Hypothalamus (tissue), 51 donors: ENCODE measurements at places on chromosomes 6 and 20.

GRCh38 chr6:39657355-39658135 is 67.7 kb downstream of the KIF6 start:
- DNase-seq: no peak

- no peak for DNase-seq
These were observed 10.5 kb downstream of the SIRPA start for GRCh38 chr20:1905693-1906092.

GRCh38 chr6:70470016-70470415 is 56.7 kb downstream of the FAM135A start:
- DNase-seq: no peak

GRCh38 chr6:132354517-132355167 is 46.6 kb downstream of the MOXD1 start:
- DNase-seq: no peak

DNA sequence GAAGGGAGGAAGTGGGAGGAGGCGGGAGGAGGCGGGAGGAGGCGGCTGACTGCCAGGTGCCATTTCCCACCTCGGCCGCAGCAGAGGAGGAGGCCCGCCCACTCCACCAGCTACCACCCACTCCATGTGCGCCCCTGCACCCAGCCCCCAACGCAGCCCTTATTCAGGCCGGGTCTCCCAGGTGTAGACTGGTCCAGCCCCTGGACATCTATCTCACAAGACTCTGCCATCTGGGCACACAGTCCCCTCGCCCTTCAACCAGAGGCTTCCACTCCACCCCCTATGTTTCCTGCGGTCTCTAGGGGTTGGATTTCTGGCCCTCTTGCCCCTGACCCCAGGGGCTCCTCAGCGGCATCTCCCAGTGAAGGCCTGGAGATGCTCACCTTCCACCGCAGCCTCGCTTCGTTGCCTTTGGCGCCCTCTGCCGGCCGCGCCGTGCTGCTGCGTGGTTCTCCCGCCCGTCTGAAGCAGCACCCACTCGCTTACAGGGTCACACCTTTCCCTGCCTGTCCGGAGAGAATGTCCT is 32.6 kb upstream of the FAM83D start:
- peak; percentile 32 for DNase-seq

- no peak for DNase-seq
These were observed 344.9 kb downstream of the CDKAL1 start for GRCh38 chr6:20879121-20879520.

DNA sequence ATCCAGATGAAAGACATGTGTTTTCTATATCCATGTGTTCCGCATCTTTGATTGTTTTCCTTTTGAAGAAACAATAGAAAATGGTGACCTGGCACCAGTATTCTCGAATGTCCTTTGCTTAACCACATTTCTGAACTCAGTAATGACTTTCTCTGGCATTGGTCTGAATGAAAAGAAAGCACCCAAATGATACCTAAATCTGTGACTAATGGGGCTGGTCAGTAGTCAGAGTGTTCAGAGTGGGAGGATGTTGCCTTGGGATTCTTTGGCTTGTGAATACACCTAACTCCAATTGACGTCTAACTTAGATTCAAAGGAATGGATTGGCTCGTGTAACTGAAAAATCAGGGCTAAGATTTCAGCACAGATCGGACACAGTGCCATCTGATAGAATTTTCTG is 27.1 kb downstream of the PARD6B start:
- no peak for DNase-seq

DNA sequence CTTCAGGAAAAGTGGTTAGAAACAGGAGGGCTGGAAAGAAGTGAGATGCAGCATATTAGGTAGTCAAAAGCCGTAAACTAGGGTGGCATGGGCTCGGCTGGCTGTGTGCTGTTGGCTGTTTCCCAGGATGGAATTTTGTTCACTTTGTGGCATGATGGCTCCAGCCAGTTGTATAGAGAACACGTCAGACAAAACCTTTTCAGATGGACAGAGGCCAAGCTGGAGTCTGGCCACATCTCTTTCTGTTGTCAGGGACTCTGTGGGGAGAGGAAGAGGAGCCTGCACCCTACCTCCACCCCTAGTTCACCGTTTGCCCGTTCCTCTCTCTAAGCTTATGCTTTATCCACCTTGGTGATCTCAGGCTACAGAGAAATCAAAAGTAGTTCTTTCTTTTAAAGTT is 22.0 kb downstream of the C6orf89 start:
- no peak for DNase-seq

- DNase-seq: no peak
These were observed 458.8 kb downstream of the TFAP2B start for GRCh38 chr6:51277474-51277873.

DNA sequence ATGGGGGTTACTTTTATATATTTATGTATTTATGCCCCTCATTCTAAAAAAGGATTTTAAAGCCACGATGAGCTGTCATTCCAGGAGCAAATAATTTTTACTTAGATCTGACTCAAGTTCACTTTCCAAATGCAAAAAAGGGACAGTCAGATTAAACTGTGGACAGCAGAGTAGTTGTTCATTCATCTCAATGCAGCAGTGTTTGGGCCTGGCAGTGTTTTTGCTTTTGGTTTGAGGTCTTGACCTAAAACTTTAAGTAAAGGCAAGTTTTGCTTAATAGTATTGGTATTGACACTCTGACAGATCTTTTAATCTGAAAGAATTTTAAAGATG is 13.9 kb downstream of the JARID2 start:
- no peak for DNase-seq

DNA sequence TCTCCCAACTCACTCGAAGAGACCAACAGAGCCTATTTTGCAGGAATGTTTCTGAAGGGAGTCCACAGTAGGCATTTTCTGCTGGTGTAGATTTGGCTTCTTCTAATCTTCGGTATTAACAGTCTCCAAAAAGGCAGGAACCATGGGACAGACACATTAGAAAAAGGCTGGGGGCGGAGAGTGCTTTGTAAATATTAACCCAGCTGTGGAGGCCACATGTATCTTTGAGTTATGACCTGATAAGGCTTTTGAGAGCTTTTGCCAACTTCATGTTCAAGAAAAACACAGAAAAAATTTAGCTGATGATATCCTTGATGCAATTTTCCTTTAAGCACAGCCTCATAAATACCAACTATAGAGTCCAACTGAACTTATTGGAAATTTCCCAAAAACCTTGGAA is 119.4 kb upstream of the TSHZ2 start:
- DNase-seq: no peak

GRCh38 chr20:6495907-6496306 is 271.6 kb upstream of the BMP2 start:
- DNase-seq: no peak

DNA sequence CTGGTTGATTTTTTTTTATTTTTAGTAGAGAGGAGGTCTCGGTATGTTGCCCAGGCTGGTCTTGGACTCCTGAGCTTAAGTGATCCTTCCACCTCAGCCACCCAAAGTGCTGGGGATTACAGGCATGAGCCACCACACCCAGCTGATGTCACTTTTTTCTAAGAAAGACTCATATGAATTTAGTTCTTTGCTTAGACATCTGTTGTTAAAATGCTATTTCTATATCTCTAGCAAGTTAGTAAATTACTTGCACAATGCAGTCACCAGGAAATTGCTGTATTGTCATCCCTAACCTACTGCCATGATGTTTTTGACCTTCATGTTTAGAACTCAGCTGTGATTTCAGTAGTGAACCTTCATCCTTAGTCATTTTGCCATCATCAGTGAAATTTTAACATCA is 5.7 kb downstream of the KDM1B start:
- no peak for DNase-seq

DNA sequence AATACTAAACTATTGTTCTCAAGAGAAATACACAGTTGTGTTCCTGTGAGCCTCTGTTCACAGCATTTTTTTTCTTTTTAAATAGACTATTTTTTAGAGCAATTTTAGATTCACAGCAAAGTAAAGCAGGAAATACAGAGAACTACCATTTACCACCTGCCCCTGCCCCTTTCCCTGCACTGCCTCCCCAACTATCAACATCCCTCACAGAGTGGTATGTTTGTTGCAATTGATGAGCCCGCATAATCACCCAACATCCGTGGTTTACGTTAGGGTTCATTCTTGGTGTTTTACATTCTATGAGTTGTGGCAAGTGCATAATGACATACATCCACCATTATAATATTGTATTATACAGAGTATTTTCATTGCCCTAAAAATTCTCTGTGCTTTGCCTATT is 71.6 kb upstream of the TNFAIP3 start:
- no peak for DNase-seq

DNA sequence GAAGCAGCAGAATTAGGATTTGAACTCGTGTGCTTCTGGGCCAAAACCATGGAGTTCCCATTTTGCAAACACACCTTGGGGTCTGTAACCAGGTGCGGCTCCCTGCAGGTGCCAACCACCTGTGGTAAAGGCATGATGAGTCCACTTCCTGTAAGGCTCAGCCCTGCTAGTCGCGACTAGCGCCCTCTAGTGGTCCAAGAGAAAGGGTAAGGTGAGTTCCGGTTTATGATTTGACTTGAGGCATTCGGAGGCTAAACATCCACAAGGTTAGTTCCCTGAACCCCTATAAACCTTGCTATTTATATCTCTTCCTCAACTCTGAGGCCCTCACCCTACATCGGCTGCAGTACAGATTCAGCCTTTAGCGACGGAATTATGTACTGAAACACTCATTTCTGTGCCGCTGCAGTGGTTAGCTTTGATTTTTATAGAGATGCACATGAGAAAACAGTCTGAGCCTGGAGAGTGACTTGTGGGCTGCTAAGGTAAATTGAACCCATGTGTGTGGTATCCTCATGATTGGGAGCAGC is 173.4 kb downstream of the PLCB1 start:
- no peak for DNase-seq

DNA sequence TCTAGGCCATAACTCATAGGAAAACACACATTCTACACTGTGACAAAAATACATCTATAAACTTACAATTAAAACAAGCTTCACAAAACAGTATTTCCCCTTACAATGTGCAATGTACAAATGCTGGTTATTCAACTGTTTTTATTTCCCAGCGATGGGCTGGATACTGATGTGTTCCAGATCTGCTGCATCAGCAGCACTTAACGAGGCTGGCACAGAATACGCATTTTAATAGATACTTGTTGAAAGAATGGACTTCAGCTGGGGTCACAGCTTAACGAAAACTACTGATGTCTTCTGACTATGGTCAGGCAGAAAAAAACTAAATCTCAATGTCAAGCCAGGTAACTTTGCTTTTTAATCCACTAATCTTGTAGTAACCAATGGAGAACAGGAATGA is 70.9 kb downstream of the B4GALT5 start:
- DNase-seq: no peak
